ENCODE measurements at places on chromosomes 2 and 18.

GRCh38 chr2:67528320-67528719 lies 131.2 kb downstream of the ETAA1 start:
- DNase-seq = no peak

DNA sequence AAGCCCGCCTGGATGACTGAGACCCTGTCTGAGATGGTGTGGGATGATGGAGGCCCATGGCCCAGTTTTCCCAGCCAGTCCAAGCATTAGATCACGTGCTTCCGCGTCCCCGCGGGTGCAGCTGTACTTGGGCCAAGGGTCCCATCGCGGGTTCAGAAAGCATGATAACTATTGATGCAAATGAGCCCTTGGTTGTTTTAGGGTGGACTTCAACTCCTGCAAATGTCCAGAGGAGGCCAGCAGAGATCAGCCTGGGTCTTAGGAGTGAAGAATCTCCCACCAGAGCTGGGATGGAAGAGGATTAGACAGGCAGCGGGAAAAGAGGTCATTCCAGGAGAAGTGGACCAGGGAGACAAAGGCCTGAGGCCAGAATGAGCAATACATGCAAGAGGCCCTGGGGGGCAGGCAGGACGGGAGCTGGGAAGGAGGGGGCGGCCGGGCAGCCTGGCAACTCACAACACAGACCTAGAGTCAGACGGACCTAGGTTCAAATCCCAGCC lies 89.9 kb upstream of the TMEM247 start:
- no peak for DNase-seq

DNA sequence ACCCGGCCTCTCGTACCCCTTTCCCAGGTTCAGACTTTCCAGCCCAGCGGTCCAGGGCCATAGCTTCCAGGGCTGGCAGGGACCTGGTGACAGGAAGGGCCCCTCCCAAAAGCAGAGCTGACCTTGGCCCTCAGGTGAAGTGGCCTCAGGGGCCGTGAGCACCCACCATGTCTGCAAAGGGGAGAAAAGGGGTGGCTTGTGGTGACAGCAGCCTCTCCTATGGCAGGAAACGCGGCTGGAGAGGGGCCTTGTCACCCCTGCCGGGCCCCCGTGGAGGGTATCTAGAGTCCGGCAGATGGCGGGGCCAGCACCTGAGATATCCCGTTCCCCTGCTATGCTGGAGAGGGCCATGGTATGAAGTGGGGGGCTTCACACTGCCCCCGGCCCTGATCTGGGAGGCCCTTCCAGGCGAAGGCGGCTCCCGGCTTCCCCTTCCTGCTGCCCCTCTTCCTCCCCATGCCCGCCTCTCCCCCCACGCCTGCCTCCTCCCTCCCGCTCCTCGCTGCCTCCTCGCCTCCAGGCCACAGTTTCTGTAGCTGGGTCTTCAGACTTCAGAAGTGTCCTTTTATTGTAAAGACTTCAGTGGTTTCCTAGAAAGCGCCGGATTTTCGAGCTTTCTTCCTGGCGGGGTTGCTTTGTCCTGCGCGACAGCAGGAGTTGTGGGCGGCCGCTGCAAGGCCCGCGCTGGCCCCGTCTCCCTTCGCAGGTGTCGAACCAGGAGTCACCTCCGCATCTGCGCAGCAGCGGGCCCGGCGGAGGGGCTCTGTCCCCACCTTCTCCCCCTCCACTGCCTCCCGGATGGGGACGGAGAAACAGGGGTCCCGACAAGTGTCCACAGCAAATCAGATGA lies 240.5 kb upstream of the MYT1L start:
- DNase-seq = no peak

DNA sequence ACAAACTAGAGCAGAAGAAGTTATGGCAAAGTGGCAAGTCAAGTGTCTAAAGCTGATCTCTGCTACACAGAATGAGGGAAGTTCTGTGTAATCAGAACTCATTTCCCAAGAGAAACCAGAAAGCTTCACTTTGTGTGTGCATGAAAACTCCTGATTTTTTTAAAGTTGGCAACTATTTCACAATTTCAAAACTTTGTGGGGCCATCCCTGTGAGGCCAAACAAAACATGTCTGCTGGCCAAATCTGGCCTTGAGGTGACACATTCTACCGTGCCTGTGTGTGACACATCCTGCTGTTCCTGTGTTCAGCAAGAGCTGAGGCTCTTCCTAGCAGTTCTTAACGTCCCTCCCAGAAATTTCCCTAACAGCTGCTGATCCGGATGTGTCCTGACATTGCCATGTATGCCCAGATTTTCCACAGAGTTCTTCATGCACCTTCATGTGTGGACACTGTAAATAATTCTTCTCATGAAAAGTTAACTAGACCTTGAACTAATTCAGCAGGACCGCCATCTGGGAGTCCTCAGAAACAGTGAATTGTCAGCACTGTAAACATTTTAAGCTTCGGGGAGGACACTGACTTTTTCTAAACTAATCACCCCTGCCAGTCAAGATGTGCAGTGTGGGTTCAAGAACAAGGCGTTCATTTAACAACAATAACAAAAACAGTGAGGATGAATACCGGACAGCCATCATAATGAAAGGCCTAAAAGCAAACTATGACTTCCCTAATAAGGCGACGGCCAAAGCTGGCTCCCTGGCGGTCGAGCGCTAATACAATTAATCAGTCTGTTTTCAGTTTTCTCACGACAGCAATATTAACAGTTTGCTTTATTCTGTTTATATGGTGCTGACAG lies 99.0 kb downstream of the PLEKHM3 start:
- no peak for DNase-seq

- DNase-seq = no peak
Measured at GRCh38 chr18:79506191-79507075, 110.7 kb downstream of the NFATC1 start.

DNA sequence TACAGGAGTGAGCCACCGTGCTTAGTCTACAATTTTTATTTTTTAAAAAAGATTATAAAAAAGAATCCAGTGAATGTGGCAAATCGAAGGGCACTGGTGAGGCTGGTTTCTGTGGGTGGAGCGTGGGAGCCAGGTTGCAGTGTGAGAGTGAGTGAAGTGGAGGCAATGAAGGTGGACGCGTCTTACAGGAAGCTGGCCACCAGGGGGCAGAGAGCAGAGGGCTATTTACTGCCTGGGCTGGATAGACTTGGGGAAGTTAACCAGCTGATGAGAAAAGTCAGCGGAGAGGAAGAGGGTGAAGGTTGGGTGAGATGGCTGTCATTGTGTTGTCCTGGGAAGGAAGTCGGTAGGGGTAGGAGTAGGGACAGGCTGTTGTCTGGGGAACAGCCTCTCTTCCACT lies 6.8 kb downstream of the SCTR start:
- DNase-seq = peak; percentile 32

GRCh38 chr2:19764998-19765397 lies 136.8 kb downstream of the TTC32 start:
- DNase-seq = no peak

DNA sequence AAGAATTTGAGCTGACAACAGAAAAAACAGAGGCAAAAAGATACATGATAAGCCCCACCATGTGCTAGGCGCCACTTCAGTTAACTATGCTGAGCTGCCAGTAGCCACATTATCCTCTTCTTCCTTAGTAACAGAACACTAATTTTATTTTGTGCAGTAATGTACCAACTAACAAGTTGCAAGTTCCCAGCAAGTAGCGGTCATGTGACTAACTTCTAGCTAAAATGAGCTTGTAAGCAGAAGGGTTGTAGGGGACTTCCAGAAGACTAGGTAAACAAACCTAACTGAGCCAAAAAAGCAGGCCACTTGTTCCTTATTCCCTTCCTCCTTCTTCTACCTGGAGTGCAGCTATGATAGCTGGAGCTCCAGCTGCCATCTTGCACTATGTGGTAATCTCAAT lies 75.5 kb downstream of the DTNB start:
- no peak for DNase-seq

DNA sequence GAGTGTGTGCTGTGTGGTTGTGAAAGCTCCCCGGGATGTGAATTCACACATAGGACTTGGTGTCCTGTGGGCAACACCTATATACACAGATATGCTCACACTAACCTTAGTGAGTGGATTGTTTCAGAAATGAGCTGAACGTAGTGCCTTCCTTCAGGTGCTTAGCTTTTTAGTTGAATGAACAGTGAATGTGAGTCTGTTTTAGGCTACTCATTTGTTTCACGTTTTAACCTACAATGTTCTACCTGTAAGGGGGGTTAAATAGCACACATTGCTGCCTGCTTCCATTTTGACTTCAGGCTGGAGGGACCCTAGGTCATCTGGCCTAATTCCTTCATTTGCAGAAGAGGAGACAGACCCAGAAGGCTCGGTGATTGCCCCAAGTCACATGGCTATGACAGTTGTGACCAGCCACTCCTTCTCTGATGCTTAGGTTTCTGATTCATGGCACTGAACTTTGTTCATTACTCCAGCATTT lies 1.0 kb downstream of the PLEK start:
- DNase-seq = no peak

- no peak for DNase-seq
Measured at GRCh38 chr18:46718501-46719341, 38.1 kb downstream of the ST8SIA5 start.
